AG04450 (cell line): ENCODE measurements at places on chromosomes 4 and X. TPM values are rescaled to one million over a fixed set of nuclear protein-coding genes. Genes with fewer than 3 reads are reported as not detected.

Gene IL21
- polyA plus RNA-seq = not detected in 2 replicates

Gene GPC4
- 0.04 and 0.06 TPM in 2 replicates for polyA plus RNA-seq

Gene TMPRSS11B
- polyA plus RNA-seq = not detected in 2 replicates

Gene ATP2B3
- polyA plus RNA-seq = 0.01 TPM in 1 of 2 replicates, not detected in the other

Gene MSL3
- 27.3 and 32.4 TPM in 2 replicates for polyA plus RNA-seq

Gene HELT
- polyA plus RNA-seq = not detected in 2 replicates

Gene P2RY10
- not detected in 2 replicates for polyA plus RNA-seq

Gene GABRA4
- polyA plus RNA-seq = 1.9 and 3.1 TPM in 2 replicates

Gene CPE
- polyA plus RNA-seq = 8.0 and 11.8 TPM in 2 replicates

Gene VCX3B
- polyA plus RNA-seq = not detected in 2 replicates

Gene SLIT2
- polyA plus RNA-seq = 15.2 and 16.0 TPM in 2 replicates

Gene FGF5
- 39.9 and 40.7 TPM in 2 replicates for polyA plus RNA-seq

Gene BCORL1
- 1.0 and 1.7 TPM in 2 replicates for polyA plus RNA-seq

Gene NXF2
- polyA plus RNA-seq = not detected in 2 replicates

Gene MTCP1
- polyA plus RNA-seq = 10.5 and 17.4 TPM in 2 replicates

Gene NSG1
- 10.4 and 14.7 TPM in 2 replicates for polyA plus RNA-seq

Gene FAM236A
- not detected in 2 replicates for polyA plus RNA-seq

Gene OPN1MW3
- polyA plus RNA-seq = not detected in 2 replicates

Gene SUPT20HL2
- not detected in 2 replicates for polyA plus RNA-seq

Gene CT45A5
- not detected in 2 replicates for polyA plus RNA-seq

Gene UBL4A
- 17.4 and 20.5 TPM in 2 replicates for polyA plus RNA-seq

Gene ARMCX1
- polyA plus RNA-seq = 31.9 and 40.5 TPM in 2 replicates

Gene CYLC1
- polyA plus RNA-seq = not detected in 2 replicates

Gene TRAM1L1
- polyA plus RNA-seq = 3.7 and 5.2 TPM in 2 replicates

Gene MAGEC1
- not detected in 2 replicates for polyA plus RNA-seq

Gene FAM9C
- 0.04 TPM in 1 of 2 replicates, not detected in the other for polyA plus RNA-seq

Gene ZNF157
- polyA plus RNA-seq = 0.07 and 0.10 TPM in 2 replicates

Gene SLC2A9
- polyA plus RNA-seq = 2.4 and 3.0 TPM in 2 replicates

Gene PSAPL1
- not detected in 2 replicates for polyA plus RNA-seq

Gene C4orf51
- not detected in 2 replicates for polyA plus RNA-seq

Gene DCLK2
- polyA plus RNA-seq = 7.3 TPM in 2 replicates

Gene PAK3
- 0.51 and 0.66 TPM in 2 replicates for polyA plus RNA-seq

Gene PRMT9
- 9.4 and 12.4 TPM in 2 replicates for polyA plus RNA-seq

Gene EGF
- polyA plus RNA-seq = 0.14 TPM in 2 replicates

Gene ZNF518B
- 16.8 and 22.9 TPM in 2 replicates for polyA plus RNA-seq

Gene GASK1B
- polyA plus RNA-seq = 32.9 and 41.7 TPM in 2 replicates

Gene CENPE
- polyA plus RNA-seq = 2.4 and 4.5 TPM in 2 replicates

Gene ADRA2C
- polyA plus RNA-seq = not detected in 2 replicates

Gene UGT8
- polyA plus RNA-seq = not detected in 2 replicates

Gene TEX13B
- not detected in 2 replicates for polyA plus RNA-seq

Gene GPRASP1
- polyA plus RNA-seq = 2.2 and 2.7 TPM in 2 replicates

Gene ETFDH
- 26.9 and 35.2 TPM in 2 replicates for polyA plus RNA-seq

Gene MAGIX
- polyA plus RNA-seq = 0.40 and 0.82 TPM in 2 replicates

Gene EGFL6
- polyA plus RNA-seq = not detected in 2 replicates

Gene RHOH
- not detected in 2 replicates for polyA plus RNA-seq

Gene UTP3
- polyA plus RNA-seq = 24.3 and 27.1 TPM in 2 replicates

Gene FOXO4
- polyA plus RNA-seq = 1.3 and 1.6 TPM in 2 replicates

Gene TMEM150C
- 0.06 and 0.11 TPM in 2 replicates for polyA plus RNA-seq

Gene TLR10
- polyA plus RNA-seq = not detected in 2 replicates

Gene MAGED4B
- 58.6 and 79.6 TPM in 2 replicates for polyA plus RNA-seq

Gene C1QTNF7
- polyA plus RNA-seq = 2.7 and 2.9 TPM in 2 replicates

Gene JCHAIN
- polyA plus RNA-seq = 0.61 and 1.1 TPM in 2 replicates

Gene OPN1MW
- polyA plus RNA-seq = not detected in 2 replicates

Gene KLHL34
- not detected in 2 replicates for polyA plus RNA-seq

Gene RAB40A
- polyA plus RNA-seq = 0.19 and 0.22 TPM in 2 replicates

Gene SMIM31
- polyA plus RNA-seq = not detected in 2 replicates

Gene SULT1B1
- polyA plus RNA-seq = not detected in 2 replicates

Gene CSAG3
- not detected in 2 replicates for polyA plus RNA-seq

Gene ADH1B
- 26.1 and 29.1 TPM in 2 replicates for polyA plus RNA-seq

Gene ADAM29
- polyA plus RNA-seq = not detected in 2 replicates
